Right atrium auricular region (tissue), 2 donors: ENCODE measurements at places on chromosomes 2 and 18.

- DNase-seq, result peak; percentile 93
These were observed at the start of gene SNED1 for GRCh38 chr2:240997856-240998705. SNED1 (plus strand) TSS chr2:240998618; CDS start chr2:240998838, 220 bp downstream.

DNA sequence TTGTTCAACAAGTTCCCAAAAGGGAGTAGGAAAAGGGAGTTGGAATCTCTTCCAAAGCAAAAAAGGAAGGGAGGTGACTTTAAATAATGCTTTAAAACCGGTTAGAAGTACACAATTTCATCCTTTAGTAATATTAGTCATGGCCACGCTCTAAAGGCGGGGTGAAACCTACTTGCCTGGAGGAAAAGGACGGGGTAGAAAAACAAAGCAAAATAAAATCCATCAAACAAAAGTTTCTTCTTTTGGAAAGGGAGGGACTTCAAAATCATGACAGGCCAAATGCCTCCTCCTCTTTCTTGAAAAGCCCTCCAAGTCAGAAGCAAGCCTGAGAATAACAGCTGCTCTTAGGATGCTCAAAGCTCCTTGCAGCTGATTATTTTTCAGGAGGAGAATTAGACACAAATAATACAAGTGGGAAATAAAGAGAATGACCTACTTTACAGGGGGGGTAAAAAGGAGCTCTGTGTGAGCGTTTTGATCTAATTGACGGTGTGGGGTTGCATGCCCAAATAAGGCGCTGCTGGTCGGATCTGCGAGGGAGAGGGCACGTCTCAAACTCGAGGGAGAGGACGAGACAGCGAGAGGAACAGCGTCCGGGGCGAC lies 1.8 kb upstream of the NPAS2 start:
- DNase-seq, result no peak

- DNase-seq, result no peak
These were observed 17.2 kb upstream of the ASXL3 start for GRCh38 chr18:33560686-33561370.

DNA sequence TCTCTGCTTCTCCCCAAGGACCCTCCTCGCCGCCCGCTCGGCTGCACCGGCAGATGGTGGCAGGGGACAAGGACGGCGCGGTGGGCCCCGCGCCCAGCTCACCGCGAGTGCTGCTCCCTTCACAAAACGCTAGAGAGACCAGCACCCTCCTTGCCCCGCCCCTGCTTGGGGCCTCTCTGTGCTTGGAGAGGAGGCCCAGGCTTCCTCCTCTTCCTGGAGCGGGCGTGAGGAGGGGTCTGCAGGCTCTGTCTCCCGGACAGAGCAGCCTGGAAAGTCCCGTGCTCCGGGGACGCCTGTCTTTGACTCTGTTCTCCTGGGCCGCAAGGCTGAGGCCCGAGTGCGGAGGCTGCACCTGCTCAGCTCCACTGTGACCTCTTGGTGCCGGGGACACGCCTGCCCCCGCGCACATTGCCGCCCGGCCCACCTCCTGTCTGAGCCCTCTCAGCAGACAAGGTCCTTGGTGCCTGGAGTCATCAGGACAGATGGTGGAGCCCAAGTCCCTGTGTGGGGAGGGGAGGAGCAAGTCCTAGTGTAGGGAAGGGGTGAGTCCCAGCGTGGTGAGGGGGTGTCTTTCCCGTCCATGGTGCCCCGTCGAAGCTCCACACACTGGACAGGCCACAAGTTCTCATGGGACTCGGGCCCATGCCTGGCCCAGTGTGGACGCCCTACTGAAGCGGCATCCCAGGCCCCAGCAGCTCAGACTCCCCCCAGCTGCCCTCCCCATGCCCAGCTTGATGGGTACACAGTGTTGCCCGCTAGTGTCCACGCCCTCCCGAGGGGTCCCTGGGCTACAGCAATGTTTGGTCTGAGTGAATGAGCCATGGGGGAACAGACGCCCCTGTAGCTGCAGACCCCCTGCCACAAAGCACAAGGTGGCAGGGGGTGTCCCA lies 33.8 kb downstream of the RTP5 start:
- DNase-seq, result no peak

DNA sequence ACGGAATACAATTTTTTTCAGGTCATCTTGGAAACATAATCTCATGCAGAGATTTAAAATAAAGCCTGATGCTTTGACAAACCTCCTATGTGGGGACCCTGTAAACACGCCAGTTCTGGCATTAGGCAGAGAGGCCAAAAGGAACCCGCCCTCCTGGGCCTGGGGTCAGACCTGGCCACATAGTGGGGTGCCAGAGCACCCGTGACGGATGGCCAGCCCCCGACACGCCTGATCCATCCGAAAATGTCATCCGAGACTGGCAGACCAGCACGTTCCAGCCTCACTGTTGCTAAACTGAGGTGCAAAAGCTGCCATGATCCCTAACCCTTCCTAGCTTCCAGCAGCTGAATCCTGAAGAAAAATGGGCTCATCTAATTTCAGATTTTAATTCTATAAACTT lies 222.6 kb upstream of the SALL3 start:
- no peak for DNase-seq

DNA sequence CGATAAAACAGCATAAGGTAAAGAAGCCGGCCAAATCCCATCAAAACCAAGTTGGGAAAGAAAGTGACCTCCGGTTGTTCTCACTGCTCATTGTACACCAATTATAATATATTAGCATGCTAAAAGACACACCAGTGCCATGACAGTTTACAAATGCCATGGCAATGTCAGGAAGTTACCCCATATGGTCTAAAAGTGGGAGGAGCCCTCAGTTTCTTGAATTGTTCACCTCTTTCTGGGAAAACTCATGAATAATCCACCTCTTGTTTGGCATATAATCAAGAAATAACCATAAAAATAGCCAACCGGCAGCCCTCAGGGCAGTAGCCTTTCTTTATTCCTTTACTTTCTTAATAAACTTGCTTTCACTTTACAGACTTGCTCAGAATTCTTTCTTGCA lies 544.9 kb upstream of the SETBP1 start:
- DNase-seq, result no peak

GRCh38 chr2:176142281-176142680 lies 9.1 kb upstream of the HOXD4 start:
- no peak for DNase-seq

- no peak for DNase-seq
These were observed 33.7 kb downstream of the STARD6 start for GRCh38 chr18:54323970-54324369.

GRCh38 chr2:223560749-223561435 lies 41.3 kb downstream of the SCG2 start:
- no peak for DNase-seq

- peak; percentile 78 for DNase-seq
These were observed 51.7 kb downstream of the NOP58 start for GRCh38 chr2:202317080-202317857.

GRCh38 chr2:233639860-233640259 lies 3.6 kb downstream of the UGT1A10 start:
- no peak for DNase-seq

DNA sequence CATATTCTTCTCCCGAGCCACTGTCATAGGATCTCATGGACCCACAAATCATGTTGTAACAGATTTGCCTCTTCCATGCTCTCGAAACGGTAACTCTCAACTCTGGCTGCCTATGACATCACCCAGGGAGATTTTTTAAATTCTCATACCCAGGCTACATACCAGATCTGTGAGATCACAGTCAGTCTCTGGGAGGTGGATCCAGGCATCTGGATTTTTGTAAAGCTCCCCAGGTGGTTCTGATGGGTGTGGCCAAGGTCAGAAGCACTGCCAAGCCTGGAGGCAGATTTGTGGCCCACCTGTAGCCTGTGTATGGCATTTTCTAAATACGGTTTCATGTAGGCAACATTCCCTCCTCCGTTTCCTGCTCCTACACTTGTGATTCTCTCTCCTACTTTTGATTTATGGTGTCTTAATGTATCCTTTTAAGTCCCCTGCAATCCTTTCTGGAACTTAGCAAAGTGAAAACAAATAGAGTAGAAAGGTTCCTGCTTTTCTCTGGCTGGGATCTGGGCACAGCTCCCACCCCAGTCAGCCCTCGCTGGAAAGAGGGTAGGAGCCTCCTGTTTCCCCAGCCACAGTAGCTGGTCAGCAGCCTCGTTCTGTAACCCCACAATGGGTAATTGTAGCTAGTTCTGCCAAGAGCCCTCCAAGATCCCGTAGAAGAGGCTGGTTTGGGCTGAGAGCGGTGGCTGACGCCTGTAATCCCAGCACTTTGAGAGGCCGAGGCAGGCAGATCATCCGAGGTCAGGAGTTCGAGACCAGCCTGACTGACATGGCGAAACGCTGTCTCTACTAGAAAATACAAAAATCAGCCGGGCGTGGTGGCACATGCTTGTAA lies 96.2 kb downstream of the KLHL29 start:
- no peak for DNase-seq

DNA sequence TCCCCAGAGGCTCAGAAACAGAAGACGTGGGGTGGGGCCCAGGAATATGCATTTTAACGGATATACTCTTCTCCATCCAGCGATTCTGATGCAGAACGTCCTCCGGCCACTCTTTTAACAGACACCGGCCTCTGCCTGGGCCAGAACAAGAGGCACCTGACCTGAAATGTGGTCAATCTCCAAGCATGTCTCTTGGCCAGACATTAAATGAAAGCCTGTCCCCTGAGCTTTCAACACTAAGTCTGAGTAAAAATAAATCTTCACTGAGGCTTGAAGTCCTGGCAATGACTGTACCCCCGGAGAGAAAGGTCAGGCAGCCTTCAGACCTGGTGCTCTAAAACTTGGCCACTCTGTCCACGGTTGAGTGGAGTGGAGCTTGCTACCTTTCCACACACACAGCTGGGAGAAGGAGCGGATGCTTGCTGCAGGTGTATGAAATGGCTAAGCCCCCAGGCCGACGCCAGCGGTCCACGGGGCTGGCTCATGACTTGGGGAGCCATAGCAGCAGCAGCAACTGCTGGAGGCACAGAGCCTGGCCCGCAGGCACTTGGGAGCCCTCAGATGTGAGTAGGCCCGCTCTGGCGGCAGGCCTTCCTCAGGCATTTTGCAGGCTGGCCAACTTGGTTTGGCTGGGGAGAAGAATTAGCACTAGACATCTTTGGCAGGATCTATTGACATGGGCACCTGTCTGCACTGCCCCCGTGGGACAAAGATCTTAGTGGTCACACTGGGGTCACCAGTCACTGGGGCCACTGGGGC lies 79.7 kb downstream of the TMEM17 start:
- DNase-seq, result peak; percentile 44

DNA sequence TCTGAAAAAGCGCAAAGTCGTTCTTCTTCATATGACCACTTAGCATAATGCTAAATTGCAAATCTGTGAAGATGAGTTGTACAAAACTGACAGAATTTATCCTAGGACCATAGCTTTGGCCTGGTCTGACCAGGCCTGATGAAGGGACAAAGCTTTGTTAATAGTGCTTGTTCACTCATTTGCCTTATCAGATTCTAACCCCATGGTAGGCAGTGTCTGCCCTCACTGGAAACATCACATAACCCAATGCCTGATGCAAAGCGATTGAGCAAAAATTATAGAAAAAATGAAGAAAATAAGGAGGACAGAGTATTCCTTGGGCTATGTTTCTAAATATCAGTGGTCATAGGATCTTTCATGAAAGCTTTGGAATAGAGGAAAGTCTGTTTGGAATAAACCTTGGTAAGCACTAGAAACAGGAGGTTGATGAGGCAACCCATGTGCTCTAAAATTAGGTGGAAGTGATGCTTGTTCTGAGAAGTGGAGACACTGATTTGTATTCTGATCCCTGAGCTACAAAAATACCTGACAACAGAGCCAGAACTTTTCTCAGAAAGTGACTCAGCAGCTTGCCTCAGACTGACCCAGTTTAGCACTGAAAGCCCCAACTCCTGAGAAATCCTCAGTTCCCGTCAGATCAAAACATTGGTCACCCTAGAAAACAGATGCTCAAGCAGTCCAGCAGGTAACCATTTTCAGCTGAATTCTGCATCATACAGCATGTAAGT lies 131.4 kb upstream of the MAPRE2 start:
- DNase-seq, result no peak

- no peak for DNase-seq
These were observed 32.0 kb upstream of the SKOR2 start for GRCh38 chr18:47283476-47283875.

DNA sequence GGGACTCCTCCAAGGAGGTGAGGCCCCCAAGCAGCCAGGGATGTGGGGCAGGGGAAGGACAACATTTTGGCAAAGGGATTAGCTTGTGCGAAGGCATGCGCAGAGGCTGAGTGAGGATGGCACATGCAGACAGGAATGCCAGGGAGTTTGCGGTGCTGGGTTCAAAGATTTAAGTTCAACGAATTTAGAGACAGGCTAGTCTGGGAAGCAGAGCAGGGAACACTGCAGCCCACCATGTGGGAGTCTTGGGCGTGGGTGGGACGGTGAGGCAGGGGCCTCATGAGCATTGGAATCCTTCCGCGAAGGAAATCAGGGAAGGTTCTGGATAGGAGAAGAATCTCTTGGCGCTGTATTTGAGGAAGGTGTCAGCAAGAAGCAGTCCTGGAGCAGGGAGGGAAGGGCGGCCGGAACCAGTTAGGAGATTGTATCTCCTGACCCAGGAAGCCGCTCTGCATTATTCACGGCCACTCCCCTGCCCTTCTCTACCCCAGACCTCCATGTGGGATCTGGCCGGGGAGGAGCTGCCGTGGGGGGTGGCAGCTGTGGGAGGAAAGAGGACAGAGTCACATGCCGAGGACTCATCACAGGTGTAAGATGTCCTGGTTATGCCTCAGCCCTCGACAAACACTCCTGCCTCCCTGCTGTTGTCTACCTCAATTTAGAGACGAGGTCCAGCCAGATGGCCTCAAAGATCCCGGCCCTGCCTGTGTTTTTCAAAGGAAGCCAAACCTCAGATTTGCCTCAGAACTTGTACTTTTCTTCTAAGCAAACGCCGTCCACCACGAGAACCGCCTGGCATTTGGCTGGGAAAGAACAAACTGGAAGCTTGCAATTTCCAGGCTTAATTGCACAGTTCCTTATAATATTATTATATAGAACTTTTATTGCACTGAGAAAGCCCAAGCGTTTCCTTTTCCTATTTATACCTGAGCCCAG lies 123.7 kb upstream of the SMAD2 start:
- DNase-seq, result no peak

GRCh38 chr2:163646687-163647086 lies 89.1 kb downstream of the FIGN start:
- DNase-seq, result no peak

- no peak for DNase-seq
These were observed 156.2 kb upstream of the NDUFV2 start for GRCh38 chr18:8946066-8946838.

GRCh38 chr18:62280786-62281185 lies 44.3 kb upstream of the TNFRSF11A start:
- DNase-seq, result no peak

DNA sequence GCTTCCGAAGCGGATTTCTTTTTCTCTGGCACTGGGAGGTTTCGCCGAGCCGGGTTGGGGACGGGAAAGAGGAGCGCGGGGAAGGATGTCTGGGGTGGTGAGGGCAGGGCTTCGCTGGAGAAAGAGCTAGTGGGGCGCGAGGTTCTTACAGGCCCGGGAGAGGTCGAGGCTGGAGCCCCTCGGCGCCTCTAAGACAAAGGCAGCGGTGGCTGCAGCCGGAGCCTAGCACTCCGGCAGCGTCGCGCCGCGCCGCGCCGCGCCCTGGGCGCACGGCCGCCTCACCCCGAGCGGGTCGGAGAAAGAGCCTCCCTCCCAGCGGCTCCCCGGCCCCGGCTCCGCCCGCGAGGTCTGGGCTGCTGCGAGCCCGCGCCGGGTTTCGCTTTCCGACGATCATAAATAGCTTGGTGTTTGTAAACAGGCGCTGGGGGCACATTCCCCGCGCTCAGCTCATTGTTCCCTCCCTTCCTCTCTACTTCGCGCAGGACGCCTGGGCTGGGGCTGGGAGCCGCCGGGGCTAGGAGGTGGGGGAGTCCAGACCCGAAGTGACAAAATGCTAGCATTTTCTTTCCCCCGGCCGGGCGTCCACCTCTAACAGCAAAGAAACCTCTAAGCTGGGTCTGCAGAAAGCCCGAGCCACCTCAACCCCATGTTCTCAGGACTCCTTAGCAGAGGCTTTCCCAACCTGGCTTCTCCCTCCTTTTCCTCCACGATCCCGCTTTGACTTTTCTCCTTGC lies 813 bp upstream of the MEIS1 start:
- DNase-seq, result no peak
